NAMALWA (cell line): ENCODE measurements at places on chromosomes 13 and 19.

GRCh38 chr13:112709825-112710783, 20.3 kb downstream of the ATP11A start:
- no peak for DNase-seq

DNA sequence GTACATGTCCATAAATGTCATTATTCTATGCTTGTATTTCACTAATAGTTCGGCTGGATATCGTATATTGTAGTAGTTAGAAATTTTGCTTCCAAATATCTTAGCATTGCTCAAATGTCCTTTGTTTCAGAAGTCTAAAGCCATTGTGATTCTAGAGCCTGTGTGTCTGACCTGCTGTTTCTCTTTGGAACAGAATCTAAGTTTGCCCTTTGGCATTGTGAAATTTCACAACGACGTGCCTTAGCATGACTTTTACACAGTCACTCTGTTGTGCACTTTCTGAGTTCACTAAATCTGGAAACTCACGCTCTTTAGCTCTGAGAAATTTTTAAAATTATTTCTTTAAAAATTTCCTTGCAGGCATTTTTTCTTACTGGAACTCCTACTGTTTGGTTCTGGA, 152.2 kb downstream of the TBC1D4 start:
- DNase-seq = no peak

GRCh38 chr19:47435196-47435595, 15.9 kb upstream of the MEIS3 start:
- no peak for DNase-seq

DNA sequence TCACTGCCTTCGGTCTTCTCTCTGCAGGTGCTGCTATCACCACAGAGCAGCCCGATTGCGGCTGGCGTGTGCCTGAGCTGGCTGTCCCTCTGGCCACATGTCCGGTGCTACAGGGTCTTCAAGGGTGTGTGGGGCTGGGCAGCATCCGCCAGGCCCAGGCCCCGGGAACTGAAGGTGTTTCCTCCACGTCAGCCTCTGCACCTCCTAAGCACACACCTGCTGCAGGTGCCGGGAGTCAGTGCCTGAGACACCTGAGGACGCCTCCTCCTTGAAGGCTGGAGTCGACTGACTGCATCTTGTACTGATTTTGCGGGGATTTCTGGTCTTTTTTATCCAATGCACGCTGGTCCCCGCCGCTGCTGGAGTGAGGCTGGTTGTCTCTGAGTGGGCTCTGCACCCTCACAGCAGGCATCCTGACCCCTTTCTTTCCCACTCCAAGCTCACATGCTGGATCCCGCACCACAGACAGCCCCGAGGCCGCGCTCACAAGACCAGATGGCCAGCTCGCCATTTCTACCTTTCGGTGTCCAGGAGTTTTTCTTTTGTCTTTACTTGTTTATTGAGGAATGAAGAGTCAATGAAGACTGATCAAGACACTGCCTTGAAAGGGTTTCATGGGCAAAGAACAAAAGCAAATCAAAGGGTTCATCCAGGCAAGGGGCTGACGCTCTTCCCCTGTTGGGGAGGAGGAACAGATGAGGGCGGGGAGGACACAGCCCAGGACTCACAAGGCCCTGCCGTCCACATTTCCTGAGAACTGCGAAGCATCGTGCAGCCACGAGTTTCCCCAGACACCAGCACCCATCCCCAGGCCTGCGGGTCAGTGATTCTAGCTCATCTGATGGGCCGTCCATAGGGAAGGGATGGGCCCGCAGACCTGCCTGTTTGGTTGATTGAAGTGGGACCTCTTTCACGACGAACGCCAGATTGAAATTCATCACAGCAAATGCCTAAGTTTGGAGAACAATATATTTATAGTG, 203.8 kb upstream of the SOX1 start:
- DNase-seq = no peak

- DNase-seq = no peak
Measured at GRCh38 chr19:19530423-19530804, 1.7 kb downstream of the YJEFN3 start.

GRCh38 chr13:43831088-43831487, 44.3 kb upstream of the ENOX1 start:
- no peak for DNase-seq

DNA sequence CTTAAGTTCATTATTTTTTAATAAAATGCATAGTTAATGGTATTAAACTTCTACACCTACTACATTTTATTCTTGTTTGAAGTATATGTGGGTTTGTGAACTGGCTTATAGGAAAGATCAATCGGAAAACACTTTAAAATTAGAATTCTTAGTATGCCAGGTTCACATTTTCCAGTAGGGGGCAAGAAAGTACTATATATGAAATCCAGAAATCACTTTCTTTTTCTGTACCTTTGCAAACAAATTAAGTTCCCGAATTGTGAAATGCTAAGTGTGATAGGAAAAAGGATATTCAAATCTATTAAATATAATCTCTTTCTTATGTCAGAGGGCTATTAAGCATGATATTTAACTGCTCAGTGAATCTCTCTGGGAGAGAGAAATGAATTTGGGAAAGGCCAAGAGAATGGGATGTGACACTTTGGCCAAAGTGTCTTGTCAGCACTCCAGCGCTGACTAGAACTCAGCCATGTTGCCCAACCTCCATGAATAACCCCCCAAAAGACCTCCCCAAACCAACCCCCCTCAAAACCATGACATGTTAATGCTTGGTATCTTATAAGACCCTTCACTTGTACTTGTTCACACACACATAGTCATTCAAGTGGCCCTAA, 122.6 kb upstream of the SLC10A2 start:
- DNase-seq = peak; percentile 73

DNA sequence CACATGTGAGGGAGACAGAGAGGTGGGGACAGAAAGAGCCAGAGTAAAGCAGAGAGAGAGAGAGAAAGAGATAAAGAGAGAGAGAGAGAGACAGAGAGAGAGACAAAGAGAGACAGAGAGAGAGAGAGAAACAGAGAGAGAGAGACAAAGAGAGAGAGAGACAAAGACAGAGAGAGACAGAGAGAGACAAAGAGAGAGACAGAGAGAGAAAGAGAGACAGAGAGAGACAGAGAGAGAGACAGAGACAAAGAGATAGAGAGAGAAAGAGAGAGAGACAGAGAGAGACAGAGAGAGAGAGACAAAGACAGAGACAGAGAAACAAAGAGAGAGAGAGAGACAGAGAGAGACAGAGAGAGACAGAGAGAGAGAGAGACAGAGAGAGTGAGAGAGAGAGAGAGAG, 4.2 kb upstream of the TTYH1 start:
- DNase-seq = no peak

- no peak for DNase-seq
Measured at GRCh38 chr13:37870895-37871550, 1.5 kb upstream of the TRPC4 start.

DNA sequence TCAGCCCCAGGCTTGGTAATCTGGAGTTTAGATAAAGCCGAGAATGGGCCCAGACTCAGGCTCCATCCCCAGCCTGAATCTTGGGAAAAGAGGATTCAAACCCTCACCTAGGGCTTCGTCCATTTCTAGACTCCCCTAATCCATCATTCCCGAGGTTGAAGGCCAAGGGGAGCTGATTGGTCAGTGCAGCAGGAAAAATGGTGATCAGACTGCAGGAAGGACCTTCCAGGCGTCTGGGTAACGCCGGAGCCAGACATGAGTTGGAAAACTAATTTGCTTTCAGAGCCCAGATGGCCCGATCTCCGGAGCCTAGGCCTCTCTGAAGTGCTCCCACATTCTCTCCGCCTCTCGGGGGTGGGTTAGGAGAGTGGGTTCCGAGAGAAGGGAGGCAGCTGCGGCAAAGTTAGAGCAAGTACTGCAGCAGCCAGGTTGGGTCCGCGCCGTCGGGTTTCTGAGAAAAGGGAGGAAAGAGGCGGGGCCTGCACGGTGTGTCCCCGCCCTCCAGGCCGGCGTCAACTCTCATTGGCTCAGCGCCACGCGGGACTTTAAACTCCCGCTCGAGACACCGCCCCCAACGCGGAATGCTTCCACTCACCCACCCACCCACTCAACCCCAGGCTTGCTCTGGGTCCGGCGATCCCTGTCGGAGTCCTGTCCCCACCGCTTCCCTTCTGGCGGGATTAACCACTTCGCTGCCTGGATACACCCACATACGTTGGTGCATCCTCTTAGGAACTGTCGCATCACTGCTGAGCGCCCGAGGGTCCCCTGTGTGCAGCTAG, 788 bp upstream of the RTBDN start:
- DNase-seq = peak; percentile 79

DNA sequence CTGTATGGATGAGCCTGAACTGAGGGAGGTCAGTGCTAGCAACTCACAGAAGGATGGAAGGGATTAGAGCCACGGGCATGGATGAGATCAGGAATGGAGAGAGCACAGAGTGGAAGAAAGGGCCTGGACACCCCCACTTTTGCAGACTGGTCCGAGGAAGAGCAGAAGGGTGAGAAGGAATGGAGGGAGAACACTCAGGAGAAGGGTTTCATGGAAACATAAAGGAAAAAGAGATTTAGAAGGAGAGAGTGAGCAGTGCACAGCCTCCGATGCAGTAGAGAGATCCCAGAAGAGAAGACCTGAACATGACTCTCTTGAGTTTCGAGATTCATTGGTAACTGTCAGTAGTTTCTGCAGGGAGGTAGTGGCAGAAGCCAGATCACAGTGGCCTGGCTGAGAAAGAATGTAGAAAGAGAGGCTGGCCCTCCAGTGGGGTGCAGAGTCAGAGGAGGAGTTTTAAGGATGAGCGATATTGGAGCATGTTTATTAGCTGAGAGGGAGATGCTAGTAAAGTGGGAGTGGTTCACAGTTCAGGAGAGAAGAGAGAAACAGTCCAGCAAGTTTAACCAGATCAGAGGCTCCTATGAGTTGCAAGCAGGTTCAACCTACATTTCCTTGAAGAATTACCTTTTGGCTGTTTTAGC, 108.9 kb downstream of the ZAR1L start:
- no peak for DNase-seq

- no peak for DNase-seq
Measured at GRCh38 chr13:60696602-60697001, 299.6 kb downstream of the TDRD3 start.

DNA sequence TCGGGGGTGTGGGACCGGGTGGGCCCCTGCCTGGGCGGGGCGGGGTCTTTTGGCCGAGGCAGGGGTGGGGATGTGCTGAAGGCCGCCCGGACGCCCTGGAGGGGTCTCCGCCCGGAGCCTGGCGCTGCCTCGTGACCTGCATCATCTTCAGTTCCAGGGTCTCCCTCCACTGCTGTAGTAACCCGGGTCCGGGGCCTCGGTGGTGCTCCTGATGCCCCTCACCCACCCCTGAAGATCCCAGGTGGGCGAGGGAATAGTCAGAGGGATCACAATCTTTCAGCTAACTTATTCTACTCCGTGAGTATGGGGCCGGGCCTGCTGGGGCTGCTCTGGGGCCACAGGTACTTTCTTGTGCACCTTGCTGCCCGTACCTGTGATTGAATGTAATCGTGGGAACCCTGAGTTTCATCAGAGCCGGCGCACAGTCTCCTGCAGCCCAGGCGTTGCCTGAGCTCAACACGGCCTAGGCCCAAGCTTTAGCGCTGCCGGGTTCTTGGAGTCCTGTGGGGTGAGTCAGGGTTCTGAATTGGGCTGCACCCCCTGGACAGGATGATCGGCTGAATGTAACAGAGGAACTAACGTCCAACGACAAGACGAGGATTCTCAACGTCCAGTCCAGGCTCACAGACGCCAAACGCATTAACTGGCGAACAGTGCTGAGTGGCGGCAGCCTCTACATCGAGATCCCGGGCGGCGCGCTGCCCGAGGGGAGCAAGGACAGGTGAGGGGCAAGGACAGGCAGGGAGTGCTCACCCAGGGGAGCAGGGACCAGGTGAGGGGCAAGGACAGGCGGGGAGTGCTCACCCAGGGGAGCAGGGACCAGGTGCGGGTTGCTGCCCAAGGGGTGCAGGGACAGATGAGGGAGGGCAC, 10.5 kb downstream of the PEAK3 start:
- DNase-seq = no peak

DNA sequence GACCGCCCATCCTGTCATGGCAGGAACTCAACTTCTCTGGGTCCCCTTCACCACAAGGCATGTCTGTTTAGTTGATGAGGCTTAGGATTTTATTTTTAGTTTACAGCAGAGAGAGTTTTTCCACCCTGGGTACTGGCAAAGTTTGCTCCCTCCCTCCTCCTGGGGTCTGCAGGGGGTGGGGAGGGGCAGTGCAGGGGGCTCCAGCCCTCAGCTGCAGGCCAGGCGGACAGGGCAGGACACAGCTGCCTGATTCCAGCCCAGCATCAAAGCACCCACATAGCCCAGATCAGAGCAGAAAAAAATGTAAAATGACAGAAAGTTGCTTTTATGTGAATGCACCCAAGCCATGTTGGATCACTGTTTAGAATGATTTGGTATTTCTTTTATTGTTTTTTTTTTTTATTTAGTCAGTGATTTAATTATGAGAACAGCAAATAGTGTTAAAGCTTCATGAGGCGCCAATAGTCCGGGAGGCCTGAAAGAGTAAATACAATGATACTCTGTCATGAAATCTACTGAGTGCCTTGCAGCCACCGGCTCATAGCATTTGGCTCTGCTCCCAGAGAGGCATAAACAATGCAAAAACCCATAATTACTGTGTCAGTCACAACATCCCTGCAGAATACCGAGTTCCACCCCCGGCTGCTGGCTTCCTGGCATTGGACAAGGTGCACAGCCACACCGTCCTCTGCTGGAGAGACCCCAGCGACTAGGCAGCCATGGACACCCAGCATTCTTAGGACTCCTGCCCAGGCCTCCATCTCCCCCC, 923.5 kb downstream of the UQCRFS1 start:
- DNase-seq = no peak

- peak; percentile 69 for DNase-seq
Measured at GRCh38 chr19:53511933-53512374, 26.0 kb upstream of the ZNF331 start.

- no peak for DNase-seq
Measured at GRCh38 chr13:23631311-23632047, 61.3 kb downstream of the TNFRSF19 start.

- DNase-seq = no peak
Measured at GRCh38 chr13:83731113-83731512, 151.2 kb downstream of the SLITRK1 start.

- DNase-seq = no peak
Measured at GRCh38 chr19:15072930-15073647, 8.9 kb upstream of the OR1I1 start.

- peak; percentile 61 for DNase-seq
Measured at GRCh38 chr19:11446652-11447301, 11.3 kb downstream of the PRKCSH start.
